ENCODE measurements at places on chromosomes 16 and 17. TPM values are rescaled to one million over a fixed set of nuclear protein-coding genes. Genes with fewer than 3 reads are reported as not detected.

DNA sequence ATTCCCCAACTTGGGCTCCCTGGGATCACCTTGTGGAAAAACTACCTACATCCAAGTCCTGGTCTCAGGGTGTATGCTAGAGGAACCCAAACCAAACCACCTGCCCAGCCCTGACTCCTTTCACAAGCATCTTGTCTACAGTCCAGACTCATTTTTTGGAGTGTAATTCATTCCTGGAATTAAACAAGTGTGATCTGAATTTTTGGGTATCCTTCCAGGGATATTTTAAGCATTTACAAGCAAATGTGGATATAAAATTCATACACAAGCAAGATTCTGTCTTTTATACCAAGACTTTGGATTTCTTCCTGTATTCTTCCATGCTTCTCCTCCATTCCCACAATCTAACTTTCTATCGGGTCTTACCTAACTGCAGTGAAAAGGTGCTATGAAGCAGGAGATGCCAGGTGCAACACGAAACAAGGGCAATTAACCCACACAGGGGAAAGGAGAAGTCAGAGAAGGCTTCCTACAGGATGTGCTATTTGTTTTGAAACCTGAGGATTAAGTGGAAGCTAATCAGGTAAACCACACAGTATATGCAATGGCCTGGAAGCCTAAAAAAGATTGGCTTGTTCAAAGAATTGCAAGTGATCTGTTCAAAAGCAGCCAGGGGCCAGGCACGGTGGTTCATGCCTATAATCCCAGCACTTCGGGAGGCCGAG is 417.2 kb upstream of the C16orf82 start:
- DNase-seq, result no peak

DNA sequence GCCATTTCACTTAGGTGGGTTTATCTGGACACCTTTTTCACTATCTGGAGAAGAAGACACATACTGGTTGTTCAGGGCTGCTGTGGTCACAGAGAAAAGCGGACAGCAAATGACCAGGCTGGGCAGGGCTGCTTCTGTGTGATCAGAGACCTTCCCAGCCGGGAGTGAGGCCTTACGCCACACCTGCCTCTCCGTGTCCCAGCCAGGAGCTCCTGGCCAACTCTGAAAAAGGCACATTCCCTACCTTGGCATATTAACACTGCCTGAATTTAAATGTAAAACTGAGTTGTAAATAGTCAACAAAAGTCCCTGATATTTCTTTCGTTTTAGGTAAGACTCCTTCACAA is 9.1 kb upstream of the SOST start:
- DNase-seq, result no peak

GRCh38 chr16:22323959-22324786 is 27.0 kb downstream of the POLR3E start:
- DNase-seq, result no peak

DNA sequence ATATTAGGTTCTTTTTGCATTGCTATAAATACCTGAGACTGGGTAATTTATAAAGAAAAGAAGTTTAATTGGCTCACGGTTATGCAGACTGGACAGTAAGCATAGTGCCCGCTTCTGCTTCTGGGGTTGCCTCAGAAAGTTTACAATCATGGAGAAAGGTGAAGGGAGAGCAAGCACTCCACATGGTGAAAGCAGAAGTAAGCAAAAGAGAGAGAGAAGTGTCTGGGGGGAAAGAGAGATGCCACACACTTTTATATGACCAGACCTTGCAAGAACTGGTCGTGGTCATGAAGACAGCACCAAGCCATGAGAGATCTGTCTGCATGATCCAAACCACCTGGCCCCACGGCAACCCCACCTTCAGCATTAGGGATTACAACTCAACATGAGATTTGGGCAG is 45.4 kb downstream of the KCNJ16 start:
- no peak for DNase-seq

DNA sequence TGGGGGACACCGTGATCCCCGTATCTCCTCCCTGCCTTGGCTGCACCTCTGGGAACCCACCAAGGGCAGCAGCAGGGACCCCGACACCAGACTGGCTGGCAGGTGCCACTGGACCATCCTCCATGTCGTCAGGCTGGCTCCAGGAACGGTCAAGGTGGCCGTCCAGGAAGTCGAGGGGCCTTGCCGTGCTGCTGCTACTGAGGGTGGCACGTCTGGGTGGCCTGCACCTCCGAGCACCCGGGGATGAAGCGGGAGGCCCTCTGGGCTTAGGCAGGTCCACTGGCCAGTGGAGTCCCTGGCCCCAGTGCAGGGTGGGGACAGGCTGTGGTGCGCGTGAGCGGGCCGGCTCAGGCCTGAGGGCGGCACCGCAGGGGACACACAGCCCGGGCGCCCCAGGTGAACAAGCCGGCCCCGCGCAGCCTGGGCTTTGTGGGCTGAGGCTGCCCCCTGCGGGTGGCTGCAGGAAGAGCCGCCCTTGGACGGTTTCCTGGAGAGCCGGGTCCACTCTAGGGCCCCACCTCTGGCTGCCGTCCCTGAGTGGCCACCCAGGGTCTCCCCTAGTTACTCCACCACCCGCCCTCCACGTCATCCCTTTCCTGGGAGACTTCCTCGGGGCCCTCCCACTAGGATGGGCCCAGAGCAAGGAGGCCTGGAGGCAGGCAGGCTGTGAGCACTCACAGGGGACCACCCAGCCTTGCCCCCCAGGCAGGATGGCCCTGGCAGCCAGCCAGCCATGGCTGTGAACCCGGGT is 42.8 kb upstream of the ZC3H18 start:
- peak; percentile 87 for DNase-seq

GRCh38 chr17:50798424-50799288 is 31.3 kb upstream of the ANKRD40CL start:
- peak; percentile 33 for DNase-seq

Gene NEUROD2
- not detected for total RNA-seq

Gene LITAFD
- not detected for total RNA-seq

Gene HS3ST3B1
- 1.6 TPM for total RNA-seq

Gene SMTNL2
- total RNA-seq, result 88.9 TPM

Gene HBA2
- total RNA-seq, result 926 TPM
